GM23248 (cell line): ENCODE measurements at places on chromosomes 12 and 14. TPM values are rescaled to one million over a fixed set of nuclear protein-coding genes. Genes with fewer than 3 reads are reported as not detected.

DNA sequence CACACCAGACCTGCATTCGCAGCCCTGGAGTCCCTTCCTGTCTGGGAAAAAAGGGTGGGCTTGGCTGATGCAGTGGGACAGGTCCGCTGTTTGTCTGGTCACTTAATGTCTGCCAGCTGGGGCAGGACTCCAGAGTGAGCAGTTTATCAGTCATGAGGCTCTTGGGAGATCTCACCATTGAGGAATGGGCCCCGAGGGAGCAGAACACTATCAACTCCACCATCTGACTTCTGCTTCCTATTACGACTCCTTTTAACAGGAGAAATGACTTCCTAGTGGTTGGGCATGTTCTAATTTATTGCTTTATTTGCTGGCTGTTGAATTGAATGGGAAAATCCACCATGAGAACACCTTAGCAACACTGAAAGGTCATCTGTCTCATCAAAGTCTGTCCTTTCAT, 182.5 kb upstream of the RASSF8 start:
- peak; percentile 87 for DNase-seq

GRCh38 chr14:29926701-29927375, 809 bp downstream of the PRKD1 start:
- DNase-seq, result peak; percentile 75

The ANO4 gene
- total RNA-seq, result 4.8 and 6.6 TPM in 2 replicates

The PTPN6 gene
- not detected in 2 replicates for total RNA-seq

The CLEC4A gene
- total RNA-seq, result not detected in 2 replicates

The FITM1 gene
- not detected in 2 replicates for total RNA-seq

The BRF1 gene
- 27.0 and 47.8 TPM in 2 replicates for total RNA-seq

The HNF1A gene
- not detected in 2 replicates for total RNA-seq
